ENCODE measurements at places on chromosomes 2 and 18.

GRCh38 chr18:75070625-75071483, 138.1 kb downstream of the PTGR3 start:
- peak; percentile 62 for DNase-seq

DNA sequence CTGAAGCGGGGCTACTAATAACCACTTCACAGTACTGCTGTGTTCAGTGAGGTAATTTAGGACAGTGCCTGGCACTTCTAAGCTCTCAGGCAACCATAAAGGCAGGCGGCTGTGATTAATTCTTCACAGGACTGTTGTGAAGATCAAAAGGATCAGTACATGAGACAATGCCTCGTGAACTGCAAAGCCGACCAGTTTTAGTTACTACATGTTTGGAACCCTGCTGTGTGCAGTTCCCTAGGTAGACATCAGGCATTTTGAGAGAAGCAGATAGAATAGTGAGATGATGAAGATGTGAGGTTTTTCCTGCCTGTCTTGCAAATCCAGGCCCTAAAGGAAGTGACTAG, 19.1 kb downstream of the EFHD1 start:
- DNase-seq = no peak

DNA sequence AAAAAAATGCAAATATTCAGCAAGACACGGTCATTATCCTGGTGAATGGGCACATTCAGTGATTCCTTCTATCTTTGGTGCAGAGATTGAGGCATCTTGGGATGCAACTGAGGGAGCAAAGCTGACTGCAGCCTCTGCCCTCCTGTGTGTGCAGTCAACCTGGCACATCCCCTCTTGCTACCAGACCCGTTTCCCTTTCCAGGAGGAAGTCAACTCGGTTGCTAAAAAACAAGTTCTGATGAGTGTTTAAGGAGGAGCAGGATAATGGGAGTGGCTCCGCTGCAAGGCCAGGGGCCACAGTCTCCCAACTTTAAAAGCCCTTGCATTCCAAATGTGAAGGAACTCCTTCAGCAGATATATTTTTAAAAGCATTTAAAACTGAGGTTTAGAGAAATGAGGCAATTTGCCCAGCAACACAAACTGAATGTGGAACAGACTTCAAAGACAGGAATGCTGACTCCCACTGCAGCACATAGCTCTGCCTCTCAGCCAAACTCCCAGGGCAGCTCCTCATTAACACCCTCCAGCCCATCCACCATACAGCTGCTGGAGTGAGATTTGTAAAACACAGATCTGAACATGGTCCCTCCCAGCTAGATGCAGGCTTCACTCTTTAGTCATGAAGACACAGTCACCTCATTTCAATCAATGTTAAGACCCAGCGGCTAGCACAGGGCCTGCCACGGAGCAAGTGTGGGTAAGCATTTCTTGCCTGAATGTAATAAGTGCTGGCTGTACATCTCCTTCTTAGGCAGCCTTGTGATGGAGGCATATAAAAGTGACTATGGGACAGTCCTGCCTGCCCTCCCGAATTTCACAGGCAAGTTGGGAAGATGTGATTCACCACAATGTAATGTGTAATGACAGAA, 54.3 kb downstream of the VSNL1 start:
- DNase-seq = no peak

- no peak for DNase-seq
Observed at GRCh38 chr2:227423656-227424499, 36.1 kb upstream of the SCYGR1 start.

- DNase-seq = no peak
Observed at GRCh38 chr2:66553370-66553769, 118.4 kb downstream of the MEIS1 start.

DNA sequence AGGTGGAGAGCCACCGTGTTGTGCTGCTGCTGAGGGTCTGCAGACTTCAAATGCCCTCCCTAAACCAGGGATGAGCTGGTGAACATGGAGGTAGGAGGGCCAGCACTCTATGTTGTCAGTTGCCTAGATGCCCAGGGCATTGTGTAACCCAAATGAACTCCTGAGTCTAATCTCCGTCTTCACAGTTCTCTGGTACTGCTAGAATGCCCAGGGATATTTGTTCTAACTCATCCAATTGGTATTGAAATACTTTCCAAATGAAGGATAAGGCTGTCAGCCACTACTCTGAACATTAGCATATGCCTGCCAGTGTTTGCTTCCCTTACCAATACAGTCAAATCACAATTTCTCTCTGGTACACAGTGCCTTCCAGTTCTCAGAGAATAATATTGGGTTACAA, 492.6 kb downstream of the SLC4A3 start:
- DNase-seq = no peak

DNA sequence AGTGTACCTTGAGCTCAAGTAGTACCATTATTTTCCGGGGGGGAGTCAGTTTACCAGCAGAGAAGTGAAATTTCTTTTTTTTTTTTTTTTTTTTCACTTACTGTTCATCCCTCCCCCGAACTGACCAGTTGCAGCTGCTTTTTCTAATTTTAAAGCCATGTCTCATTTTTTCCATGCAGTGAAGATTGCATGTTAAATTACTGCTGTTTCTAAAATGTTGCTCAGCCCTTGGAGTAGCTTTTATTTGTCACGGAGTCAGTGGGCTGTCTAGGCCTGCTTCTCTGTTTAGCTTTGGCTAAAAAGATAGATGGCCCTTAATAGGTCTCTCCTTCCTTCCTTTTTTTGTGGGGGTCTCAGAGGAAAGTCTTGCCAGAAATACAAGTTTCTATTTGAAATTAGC, 70.2 kb downstream of the NGEF start:
- DNase-seq = no peak

- no peak for DNase-seq
Observed at GRCh38 chr2:173998386-173998785, 33.2 kb upstream of the SP3 start.

GRCh38 chr2:160349306-160349705, 144.3 kb downstream of the RBMS1 start:
- DNase-seq = no peak

DNA sequence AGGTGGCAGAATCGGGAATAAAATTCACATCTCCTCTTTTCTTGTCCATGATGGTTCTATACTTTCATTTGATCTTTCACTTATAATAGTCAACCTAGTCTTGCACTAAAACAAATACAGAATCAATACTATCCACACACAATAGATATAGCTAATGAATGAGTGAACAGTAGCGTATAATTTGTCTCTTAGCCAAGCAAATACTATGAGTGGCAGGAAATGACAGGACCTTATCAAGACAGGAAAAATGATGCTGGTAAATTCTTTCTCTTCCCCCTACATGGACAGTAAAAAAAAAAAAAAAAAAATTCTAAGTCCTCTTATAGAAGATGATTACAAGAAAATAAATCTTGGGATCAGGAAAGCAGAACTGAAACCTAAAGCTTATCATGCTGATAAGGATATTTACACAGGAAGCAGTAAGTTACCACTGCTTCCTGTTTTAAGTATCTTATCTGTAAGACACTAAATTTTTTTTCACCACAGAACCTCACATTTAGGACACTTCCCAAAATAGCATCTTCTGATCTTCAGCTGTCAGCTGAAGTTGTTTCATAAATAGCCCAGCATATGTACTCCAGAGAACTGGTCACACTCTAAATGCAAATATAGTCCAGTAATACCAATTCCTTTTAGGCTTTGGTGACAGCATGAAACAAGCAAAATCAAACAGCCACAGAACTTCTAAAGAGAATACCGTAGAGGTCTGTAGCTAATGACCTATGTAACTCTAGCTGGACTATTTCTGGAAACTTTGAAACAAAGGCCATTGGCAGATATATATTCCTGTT, 27.0 kb downstream of the IRS1 start:
- DNase-seq = no peak

DNA sequence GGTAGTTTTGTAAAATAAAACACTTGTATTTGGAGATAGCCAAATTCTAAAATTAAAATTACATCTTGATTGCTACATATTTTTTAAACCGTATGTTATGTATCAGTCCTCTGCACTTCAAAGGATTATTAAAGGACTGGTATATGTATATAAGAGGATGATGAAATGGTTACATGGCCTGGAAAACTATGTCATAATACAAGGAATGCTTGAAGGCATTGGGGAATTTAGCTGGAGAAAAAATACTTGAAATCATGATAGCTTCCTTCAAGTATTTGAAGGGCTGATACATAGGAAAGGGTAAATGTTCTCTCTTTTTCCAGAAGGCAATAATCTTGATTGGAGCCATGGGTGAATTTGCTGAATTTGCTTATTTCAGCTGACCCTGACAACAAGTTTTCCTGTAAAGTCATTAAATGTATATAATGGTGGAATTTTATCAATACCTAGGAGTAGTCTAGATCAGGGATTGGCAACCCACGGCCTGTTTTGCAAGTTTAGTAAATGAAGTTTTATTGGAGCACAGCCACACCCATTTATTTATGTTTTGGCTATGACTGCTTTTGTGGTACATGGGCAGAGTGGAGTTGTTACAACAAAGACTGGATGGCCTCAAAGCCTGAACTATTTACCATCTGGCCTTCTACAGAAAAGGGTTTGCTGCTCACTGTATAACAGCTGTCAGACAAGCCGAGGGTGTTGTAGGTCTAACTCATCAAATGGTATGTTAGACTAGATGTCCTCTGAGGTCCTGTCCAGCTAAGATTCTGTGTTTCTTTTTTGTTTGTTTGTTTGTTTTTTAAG, 34.4 kb downstream of the ACYP2 start:
- DNase-seq = no peak

DNA sequence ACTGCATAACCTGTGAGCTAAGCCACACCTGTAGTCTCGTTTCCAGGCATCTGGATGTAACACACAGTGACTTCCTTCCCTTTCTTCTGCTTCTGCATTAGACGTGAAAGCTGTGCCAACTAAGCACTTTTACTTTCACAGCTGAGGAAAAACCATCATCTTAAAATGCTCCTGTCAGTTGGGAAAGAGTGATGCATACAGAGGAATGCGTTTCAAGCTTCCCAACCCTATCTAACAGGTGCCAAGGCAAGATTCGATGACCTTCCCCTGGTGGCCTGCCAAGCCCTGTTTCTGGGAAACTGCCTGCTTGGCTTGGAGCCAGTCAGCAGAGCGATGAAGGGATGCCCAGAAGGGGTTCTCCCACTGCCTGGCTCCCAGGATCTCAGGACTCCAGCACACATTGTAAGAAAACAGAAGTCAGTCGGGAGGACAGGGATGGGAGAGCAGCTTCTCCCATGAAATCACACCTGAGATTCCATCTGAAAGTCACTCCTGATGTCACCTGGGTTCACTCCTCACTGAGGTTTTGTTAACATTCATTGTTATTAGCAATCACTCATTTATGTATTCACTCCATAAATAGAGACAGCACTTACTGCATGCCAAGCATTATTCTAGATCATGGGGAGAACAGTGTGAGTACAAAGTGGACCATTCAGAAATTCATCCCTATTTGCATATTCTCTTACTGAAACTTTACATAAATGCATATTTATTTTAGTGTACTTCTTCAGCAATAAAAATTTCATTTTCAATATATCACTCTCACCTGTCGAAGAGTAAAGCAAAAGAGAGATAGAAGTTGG, 64.1 kb downstream of the DTNA start:
- DNase-seq = no peak

- DNase-seq = no peak
Observed at GRCh38 chr2:235144291-235144690, 192.5 kb downstream of the SH3BP4 start.
